ENCODE measurements at places on chromosomes 4 and X. TPM values are rescaled to one million over a fixed set of nuclear protein-coding genes. Genes with fewer than 3 reads are reported as not detected.
A peak's percentile ranks its signal among the peaks of the same experiment; 100 is the strongest.

DNA sequence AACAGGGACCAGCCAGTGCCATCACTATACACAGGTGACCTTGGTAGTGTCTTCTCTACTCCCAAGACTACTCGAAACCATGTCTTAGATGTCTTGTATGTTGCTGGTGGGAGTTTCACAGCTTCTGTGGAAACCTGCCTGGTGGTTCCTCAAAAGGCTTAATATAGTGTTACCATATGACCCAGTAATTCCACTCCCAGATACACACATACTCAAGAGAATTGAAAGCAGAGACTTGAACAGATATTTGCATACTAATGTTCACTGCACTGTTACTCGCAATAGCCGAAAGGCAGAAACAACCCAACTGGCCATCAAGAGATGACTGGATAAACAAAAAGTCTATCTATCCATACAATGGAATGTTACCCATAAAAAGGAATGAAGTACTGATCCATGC is 3.1 kb downstream of the TFDP3 start:
- no peak for DNase-seq

GRCh38 chrX:151970661-151971060 is 3.8 kb downstream of the GABRE start:
- peak; percentile 11 for DNase-seq

- no peak for DNase-seq
Observed at GRCh38 chr4:20043991-20044390, 207.7 kb upstream of the SLIT2 start.

DNA sequence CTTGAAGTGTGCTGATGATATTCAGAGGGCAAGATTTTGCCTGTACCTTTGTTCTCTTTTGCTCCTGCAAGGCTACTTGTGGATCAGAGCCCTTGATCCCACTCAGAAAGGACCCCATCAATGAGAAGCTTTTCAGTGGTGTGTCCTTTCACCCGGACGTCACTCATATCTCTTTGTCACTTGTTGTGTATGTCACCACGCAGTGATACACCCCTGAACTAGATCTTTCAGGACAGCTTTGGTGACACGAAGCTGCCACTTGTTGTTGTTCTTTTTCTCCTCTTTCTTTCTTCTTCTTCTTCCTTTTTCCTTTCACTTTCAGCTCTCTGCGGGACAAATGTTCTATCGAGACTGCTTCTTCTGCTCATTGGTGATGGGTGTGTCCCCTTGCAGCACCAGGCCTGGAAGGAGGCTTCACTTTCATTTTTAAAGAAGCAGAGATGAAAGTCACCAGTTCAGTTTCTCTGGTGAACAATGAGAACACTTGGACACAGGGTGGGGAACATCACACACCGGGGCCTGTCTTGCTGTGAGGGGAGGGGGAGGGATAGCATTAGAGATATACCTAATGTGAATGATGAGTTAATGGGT is 83.6 kb downstream of the NBDY start:
- no peak for DNase-seq

DNA sequence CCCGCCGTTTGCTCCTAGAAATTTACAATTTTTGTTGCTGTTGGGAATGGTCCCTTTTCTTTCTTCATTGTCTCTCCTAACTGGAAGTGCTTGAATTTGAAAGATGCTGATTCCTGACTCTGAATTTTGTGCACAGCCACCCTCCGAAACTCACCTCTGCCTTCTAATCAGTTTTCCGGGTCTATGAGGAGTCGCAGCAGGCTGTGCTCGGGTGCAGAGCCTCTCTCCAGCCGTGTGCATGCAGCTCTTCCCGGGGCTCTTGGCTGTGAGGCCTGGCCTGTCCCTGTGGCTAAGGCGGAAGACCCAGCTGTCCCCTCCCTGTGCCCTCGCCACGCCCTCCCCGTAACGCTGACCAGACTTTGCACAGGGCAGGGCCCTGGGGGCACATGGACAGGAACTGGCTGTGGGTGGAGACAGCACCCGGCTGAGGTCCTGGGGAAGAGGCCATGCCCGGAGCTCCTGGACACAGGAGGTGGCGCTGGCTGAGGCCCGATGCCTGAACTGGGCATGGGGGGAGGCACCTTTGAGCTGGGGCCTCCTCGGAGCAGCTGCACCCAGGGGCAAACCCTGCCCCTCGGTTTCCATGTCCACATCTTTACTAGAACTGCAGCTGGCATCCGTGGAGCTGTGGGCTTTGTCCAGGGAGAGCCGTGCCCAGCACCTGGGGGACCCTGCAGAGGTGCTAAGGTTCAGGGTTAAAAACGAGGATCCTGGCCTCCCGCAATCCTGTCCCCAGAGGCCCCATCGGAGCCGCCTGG is 32.6 kb upstream of the SPON2 start:
- DNase-seq = no peak

GRCh38 chr4:79044141-79044659 is 105.0 kb upstream of the PAQR3 start:
- DNase-seq = no peak

- DNase-seq = no peak
Observed at GRCh38 chr4:109708990-109709389, 5.7 kb upstream of the CASP6 start.

- no peak for DNase-seq
Observed at GRCh38 chrX:28278726-28279125, 297.5 kb upstream of the DCAF8L1 start.

- no peak for DNase-seq
Observed at GRCh38 chr4:180054291-180054690, 2188.9 kb upstream of the TENM3 start.

- no peak for DNase-seq
Observed at GRCh38 chr4:787561-787981, 38.4 kb downstream of the CPLX1 start.

GRCh38 chrX:49192722-49193328 is 6.7 kb upstream of the PRICKLE3 start:
- no peak for DNase-seq

- DNase-seq = no peak
Observed at GRCh38 chr4:25842229-25842845, 20.5 kb downstream of the SEL1L3 start.

GRCh38 chr4:142036795-142037583 is 400.6 kb downstream of the IL15 start:
- DNase-seq = no peak

GRCh38 chr4:96887857-96888256 is 1048.0 kb downstream of the PDHA2 start:
- DNase-seq = no peak

- DNase-seq = no peak
Observed at GRCh38 chr4:139115226-139115625, 61.8 kb downstream of the ELF2 start.

DNA sequence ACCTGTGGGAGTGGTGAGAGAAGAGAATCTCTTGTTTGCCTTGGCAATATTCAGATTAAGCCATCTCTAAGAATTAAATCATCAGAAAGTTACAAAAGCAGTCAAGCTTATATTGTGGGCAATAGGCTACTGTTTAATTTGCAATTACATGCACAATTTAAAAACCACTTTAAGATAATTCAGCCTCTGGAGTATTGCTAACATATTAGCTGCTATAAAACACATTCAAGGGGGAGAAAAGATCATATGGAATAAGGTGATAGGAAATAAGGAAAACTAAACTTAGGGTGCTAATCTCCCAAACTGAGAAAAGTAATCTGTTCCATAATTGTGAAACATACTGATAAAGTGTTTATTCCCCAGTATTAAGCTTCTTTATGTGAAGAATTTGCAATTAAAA is 103.9 kb downstream of the ARAP2 start:
- no peak for DNase-seq

Gene TRIM75
- total RNA-seq = not detected

Gene RNF150
- total RNA-seq = 11.6 TPM

Gene GPR78
- total RNA-seq = not detected

Gene CENPU
- total RNA-seq = 1.4 TPM

Gene SPANXB1
- total RNA-seq = not detected

Gene PRKX
- 54.3 TPM for total RNA-seq

Gene CFI
- total RNA-seq = 2.2 TPM

Gene OFD1
- 15.3 TPM for total RNA-seq

Gene SMR3B
- total RNA-seq = not detected

Gene TRAM1L1
- 0.78 TPM for total RNA-seq

Data from thoracic aorta (tissue), 2 donors.